ENCODE measurements at places on chromosomes 6 and 20.
A peak's percentile ranks its signal among the peaks of the same experiment; 100 is the strongest.

GRCh38 chr6:74447013-74447412 is 751.0 kb downstream of the CD109 start:
- no peak for DNase-seq

DNA sequence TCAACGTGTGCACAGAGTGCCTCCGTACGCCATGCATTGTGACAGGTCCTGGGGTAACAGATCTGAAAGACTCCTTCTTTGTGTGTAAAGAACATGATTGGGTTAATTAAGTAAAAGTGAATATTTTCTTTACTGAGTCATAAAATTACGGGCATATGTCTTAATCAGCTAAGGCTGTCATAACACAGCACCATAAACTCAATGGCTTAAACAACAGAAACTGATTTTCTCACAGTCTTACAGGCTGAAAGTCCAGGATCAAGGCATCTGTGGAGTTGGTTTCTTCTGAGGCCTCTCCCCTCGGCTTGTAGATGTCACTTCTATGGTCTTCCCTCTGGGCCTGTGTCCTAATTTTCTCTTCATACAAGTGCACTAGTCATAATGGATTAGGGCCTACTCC is 176.9 kb downstream of the MTFR2 start:
- DNase-seq, result no peak

DNA sequence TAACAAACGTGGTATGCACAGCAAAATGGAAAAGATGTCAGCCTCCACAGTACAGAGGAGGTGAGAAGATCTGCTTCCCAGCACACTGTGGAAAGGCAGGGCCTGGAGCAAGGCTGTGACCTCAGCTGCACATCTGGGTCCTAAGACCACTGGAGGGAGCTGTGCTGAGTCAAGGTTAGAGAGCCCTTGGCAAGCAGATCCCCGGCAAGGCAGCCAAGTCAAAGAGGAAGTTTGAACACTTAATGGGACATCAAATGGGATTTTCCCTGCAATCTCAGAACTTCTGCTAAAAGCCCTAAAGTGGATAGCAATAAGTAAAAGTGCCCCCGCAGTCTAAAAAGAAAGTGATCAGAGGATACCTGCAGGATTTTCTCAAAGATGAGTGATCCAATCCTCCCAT is 39.5 kb downstream of the UNC5CL start:
- no peak for DNase-seq

DNA sequence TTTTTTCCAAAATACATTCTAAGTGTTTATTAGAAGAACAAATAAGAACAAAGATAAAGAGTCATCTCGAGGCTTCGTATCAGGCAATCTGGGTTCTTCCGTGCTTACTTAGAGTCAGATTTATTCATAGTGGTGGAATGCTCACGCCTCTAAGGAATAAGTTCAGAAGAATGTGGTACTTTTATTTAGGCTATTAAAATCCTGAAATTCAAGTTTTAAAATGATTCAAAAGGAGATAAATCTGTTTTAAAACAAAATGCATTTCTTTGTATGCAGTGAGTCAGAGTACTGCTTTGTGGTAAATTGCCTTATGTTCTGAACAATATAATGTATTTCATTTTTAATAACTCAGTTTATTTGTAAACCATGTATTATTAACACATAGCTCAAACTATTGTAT is 89.1 kb downstream of the FUT9 start:
- no peak for DNase-seq

DNA sequence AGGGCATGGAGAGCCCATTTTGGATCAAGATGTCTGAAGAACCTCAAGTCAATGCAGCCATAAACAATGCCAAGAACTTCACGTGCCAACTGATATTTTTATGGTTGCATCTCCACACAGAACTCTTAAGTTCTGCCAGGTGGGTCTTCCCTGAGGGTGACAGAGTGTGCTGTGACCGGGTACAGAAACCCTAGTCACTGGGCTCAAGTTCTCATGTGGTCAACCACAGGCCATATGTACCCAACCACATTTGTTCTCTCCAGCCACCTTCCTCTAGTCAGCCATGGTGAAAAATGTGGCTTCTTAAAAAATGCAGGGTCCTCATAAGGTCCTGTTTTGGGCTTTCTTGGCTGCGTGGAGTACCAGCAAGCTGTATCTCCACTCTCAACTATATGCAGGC is 48.9 kb downstream of the CLIC5 start:
- no peak for DNase-seq

GRCh38 chr6:167748458-167749379 is 78.0 kb upstream of the AFDN start:
- DNase-seq, result no peak

- DNase-seq, result no peak
These were observed 404.1 kb downstream of the FOXA2 start for GRCh38 chr20:22180244-22180643.

DNA sequence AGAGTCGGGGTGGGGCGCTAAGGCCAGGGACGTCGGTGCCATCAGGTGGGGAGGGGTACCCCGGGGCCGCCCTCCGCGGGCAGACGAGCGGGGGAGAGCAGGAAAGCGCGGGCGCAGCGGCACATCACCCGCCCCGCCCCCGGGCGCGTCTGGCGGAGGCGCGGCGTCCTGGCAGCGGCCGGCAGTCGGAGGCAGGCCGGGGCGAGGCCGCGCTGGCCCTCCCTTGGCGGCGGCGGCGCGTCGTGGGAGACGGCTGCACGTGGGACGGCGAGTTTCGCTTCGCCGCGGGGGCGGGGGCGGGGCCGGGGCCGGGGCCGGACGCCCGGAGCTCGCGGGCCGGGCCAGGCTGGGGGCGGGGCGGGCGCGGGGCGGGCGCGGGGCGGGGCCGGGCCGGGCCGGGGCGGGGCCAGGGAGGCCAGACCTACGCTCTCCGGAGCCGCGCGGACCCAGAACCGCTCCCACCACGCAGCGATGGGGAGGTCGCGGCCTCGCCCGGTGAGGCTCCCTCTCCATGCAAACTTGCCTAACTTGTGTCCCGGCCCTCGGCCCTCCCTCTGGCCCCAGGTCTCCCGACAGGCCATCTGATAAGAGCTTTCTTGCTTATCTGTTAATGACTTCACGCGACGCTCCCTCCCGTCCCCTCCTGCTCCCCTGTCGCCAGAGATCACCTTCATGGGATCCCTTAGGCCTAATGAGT is 12.5 kb downstream of the ITPR3 start:
- peak; percentile 39 for DNase-seq

DNA sequence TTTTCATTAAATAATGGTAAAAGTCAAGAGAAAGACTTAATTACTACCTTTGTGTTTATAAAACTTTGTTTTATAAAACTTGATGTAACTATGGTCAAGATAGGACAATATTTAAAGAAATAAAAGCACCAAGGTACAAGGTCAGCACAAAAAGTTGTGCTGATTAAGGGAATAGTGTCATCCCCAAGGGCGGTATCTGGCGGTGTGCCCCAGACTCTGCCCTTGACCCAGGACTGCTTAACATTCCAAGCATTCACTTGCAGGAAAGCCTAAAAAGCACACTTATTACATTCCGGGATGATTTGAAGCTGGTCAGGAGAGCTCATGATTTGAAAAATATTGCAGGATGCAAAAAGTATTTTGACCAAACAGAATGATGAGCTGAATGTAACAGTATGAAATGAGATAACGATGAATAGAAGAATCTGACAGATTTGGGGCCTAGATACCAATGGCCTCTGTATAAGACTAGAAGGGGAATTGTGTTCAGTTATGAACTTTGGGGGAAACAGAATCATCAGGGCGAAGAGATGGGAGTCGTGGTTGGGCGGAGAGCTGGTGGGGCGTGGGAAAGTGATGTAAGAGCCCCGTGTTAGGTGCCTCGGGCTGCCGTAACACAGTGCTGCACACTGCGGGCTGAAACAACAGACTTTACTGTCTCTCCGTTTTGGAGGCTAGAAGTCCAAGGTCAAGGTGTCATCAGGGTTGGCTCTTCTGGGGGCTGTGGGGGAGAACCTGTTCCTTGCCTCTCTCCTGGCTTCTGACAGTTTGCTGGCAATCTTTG is 77.2 kb downstream of the CDC5L start:
- no peak for DNase-seq

DNA sequence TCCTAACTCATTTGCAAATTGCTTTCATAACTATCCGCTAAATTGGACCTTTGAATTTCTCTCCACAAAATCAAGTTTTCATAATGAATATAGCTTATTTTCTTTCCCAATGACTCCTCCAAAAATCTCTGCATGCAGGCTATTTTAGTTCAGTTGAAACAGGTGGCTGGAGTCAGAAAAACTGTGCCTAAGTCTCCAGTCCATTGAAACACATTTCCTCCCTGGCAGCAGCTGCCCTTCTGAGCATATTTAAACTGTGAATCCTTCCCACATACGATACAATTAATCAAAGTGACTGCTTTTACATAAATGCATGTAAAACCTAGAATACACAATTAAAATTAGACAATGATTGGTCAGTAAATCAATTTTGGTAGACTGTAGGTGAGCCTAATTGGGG is 344.6 kb upstream of the MARCKS start:
- DNase-seq, result no peak

GRCh38 chr6:117506907-117507306 is 24.4 kb downstream of the DCBLD1 start:
- DNase-seq, result no peak

- DNase-seq, result no peak
These were observed 648.6 kb downstream of the COL12A1 start for GRCh38 chr6:74557236-74557635.

DNA sequence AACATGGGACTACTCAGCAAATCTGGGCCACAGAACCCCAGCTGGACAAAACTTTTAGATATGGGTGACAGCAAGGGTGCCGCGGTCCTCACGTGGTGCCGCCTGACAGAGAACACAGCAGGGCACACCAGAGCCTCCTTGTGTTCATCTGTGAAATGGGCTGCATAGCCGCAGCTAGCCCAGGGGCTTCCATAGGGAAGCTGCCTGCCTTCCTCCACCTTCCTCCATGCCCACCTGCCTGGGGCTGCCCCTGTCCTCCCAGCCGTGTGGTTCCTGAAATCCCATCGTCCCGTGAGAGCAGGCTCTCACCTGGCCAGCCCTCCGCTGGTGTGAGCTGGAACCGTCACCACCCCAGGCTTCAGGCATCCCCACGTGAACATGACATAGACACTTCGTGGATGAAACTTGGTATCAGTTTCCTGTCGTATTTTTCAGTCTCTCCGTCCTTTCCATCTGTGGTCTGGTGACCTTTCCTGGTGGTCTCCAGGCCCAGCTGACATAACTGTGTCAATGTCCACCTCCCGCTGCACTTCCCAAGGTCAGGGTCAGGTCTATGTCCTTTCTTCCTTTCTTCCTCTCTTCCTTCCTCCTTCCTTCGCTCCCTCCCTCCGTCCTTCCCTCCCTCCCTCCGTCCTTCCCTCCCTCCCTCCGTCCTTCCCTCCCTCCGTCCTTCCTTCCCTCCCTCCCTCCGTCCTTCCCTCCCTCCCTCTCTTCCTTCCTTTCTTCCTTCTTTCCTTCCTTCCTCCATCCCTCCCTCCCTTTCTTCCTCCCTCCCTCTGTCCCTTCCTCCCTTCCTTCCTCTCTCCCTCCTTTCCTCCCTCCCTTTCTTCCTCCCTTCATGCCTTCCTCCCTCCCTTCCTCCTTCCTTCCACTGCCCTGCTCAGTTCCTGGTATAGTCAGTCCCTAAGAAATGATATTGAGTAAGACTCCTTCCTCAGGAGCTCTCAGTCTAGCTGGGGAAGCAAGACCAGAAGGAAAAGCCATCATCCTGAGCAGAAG is 78.8 kb downstream of the GRM4 start:
- no peak for DNase-seq

DNA sequence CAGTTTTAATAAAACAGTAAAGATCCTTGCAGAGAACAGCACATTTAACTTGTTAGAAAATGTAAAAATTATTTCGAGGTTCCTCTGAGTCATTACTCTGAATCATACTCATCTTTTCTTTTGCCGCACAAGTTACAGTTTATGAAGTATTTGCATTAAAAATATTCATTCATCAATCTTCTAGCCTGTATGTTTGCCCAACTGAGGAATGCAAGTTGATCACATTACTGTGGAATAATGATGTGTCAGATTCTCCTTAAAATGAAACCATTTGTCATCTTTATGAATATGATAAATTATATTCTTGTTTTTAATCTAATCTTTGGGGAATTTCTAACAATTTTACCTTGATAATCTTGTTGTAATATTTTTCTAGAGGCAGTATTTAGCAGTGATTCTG is 340.4 kb upstream of the OPRM1 start:
- DNase-seq, result no peak

DNA sequence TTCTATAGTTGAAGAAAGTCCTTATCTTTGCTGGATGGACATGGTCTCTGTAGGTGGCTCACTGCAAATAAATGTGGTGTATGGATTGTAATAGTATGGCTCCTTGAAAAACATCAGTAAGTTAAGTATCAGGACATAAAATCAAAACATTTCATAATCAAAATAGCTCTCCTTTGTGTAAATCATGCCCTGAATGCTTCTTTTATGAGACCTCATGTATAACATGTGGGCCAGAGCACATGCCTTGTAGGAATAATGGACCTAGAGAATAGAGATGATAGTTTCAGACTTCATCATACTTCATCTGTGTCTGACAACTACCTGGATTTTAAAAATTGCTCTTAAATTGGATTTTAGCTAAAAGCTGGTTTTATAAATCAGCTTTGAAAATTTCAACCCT is 159.9 kb downstream of the ASCC3 start:
- no peak for DNase-seq

GRCh38 chr6:158688860-158689259 is 39.0 kb downstream of the SYTL3 start:
- DNase-seq, result no peak

DNA sequence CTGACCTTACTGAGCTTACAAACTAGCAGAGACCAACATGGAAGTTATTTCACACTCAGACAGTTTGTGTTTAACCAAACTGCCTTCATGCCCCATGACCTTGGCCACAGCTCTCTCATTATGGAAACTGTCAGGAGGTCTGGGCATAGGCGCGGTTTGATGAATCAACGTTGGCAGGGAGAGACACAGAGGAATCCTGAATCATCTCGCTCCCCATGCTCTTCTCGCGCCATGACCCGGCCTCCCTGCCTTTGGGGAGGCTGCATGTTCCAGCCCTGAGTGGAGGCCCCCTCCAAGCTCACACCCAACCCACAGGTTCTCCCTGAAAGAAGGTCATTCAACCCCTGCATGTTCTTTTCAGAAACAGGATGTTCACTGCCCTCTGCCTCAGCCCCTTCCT is 15.9 kb upstream of the GDAP1L1 start:
- DNase-seq, result no peak

DNA sequence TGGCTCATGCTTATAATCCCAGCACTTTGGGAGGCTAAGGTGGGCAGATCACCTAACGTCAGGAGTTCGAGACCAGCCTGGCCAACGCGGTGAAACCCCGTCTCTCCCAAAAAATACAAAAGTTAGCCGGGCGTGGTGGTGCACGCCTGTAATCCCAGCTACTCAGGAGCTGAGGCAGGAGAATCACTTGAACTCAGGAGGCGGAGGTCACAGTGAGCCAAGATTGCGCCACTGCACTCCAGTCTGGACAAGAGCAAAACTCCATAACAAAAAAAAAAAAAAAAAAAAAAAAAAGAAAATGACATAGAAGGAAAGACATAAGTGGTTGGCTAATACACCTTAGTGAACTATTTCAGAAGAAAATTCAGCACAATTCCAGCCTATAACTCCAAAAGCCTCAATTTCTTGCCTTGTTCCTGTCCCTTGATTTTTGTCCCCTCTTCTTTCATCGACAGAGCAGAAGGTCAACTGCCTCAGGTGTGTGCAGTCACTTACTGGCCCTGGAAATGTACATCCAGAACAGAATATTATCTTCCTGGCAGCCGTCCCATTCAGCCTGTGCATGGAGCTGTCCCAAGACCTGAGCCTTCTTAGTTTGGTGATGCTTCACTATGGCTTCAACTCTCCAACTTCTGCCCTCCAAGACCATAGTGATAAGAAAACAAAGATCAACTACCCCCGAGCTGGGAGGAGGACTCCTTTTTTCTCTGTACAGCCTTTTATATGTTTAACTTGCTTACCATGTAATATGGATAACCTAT is 117.6 kb downstream of the LY86 start:
- no peak for DNase-seq

GRCh38 chr20:31808481-31808880 is 10.7 kb upstream of the MYLK2 start:
- DNase-seq, result no peak
